ENCODE measurements at places on chromosomes 1 and 21.

GRCh38 chr1:71785450-71785849 lies 496.9 kb downstream of the NEGR1 start:
- DNase-seq: no peak

- no peak for DNase-seq
These were observed 169.2 kb upstream of the IRF2BP2 start for GRCh38 chr1:234779160-234779538.

- no peak for DNase-seq
These were observed 19.4 kb upstream of the SLAMF6 start for GRCh38 chr1:160542303-160542945.

GRCh38 chr1:186882372-186883134 lies 53.8 kb downstream of the PLA2G4A start:
- DNase-seq: peak; percentile 27

DNA sequence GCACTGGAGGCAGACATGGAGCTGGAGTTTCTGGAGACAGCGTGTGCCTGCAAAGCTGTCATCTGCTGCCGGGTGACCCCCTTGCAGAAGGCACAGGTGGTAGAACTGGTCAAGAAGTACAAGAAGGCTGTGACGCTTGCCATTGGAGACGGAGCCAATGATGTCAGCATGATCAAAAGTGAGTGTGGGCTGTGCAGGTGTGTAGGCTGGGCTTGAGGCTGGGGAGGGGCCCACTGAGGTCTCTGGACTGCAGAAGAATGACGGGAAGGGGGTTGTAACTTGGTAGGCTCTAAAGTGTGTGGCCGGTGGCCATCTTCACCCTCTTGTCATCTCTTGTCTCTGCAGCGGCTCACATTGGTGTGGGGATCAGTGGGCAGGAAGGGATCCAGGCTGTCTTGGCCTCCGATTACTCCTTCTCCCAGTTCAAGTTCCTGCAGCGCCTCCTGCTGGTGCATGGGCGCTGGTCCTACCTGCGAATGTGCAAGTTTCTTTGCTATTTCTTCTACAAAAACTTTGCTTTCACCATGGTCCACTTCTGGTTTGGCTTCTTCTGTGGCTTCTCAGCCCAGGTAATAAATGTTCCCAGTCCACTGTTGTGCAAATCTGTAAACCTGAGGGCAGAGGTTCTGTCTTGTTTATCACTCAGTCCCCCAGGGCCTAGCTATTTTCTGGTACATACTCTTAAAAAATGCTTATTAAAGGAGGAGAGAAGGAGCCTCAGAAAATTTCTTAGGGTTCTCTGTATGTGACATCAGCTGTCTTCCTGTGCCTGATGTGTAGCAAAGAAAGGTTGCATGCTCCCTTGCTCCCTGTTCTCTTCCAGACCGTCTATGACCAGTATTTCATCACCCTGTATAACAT lies 19.9 kb downstream of the ATP8B2 start:
- DNase-seq: no peak
